ENCODE measurements at places on chromosomes 5 and 9. TPM values are rescaled to one million over a fixed set of nuclear protein-coding genes. Genes with fewer than 3 reads are reported as not detected.
A peak's percentile ranks its signal among the peaks of the same experiment; 100 is the strongest.

- DNase-seq: no peak
Measured at GRCh38 chr5:65268525-65268924, 213.2 kb downstream of the ADAMTS6 start.

C9orf153 gene
- total RNA-seq: 0.66 TPM

- no peak for DNase-seq
Measured at GRCh38 chr5:11525020-11525419, 379.2 kb downstream of the CTNND2 start.

- no peak for DNase-seq
Measured at GRCh38 chr5:122978068-122978467, 58.5 kb downstream of the PPIC start.

GRCh38 chr5:143182901-143183820 lies 220.3 kb downstream of the NR3C1 start:
- DNase-seq: no peak

- peak; percentile 36 for DNase-seq
Measured at GRCh38 chr9:35748858-35749514, at the start of the genes GBA2 and RGP1. Gene GBA2 (minus strand): TSS chr9:35749228. CDS start chr9:35748704, 524 bp downstream. Gene RGP1 (plus strand): TSS chr9:35749287. CDS start chr9:35749756, 469 bp downstream.

DNA sequence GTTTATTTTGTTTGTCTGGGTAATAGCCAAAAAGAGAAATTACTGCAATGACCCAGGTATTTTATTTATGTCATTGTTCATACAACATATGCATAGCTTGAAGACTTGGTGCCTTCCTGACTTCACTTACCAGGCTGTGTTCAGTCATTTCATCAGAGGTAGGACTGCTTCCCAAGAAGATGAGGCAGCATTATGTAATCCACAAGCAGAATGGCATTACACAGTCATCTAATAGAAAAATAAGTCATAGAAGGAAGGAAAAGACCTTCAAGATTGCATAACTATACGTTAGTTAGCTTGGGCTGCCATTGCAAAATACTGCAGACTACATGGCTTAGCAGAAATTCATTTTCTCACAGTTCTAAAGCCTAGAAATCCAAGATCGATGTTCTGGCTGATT lies 167.5 kb downstream of the NMUR2 start:
- DNase-seq: no peak

All from CD4-positive, alpha-beta T cell (primary cell).